ENCODE measurements at places on chromosomes 6 and 20.

DNA sequence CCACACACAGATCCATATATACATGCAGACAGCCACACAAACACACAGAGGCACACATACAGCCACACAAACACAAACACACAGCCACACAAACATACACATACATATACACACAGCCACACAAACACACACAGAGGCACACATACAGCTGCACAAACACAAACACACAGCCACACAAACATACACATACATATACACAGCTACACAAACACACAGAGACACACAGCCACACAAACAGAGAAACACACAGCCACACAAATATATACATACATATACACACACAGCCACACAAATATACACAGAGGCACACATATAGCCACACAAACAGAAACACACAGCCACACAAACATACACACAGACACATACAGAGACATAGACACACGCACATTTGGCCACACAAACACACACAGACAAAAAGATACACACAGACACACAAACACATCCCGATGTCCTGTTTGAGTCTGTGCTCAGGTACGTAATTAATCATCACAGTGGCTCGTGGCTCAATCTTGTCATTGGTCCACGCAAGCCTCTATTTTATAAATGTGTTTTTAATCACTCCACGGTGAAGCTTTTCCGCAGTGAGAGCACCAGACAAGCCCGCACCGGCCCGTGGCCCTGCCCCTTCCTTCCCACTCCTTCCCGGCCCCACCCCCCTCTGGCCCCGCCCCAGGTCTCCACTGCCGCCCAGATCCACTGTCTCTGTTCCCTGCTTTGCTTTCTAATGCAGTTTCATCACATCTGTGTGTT lies 135.3 kb downstream of the CDH4 start:
- no peak for DNase-seq

GRCh38 chr6:88165844-88166492 lies at the start of gene CNR1:
TSS of gene CNR1 (minus strand) at chr6:88166347. CDS start at chr6:88145274, 21,073 bp downstream.
- no peak for DNase-seq

GRCh38 chr6:134607411-134607810 lies 289.5 kb upstream of the SGK1 start:
- no peak for DNase-seq

DNA sequence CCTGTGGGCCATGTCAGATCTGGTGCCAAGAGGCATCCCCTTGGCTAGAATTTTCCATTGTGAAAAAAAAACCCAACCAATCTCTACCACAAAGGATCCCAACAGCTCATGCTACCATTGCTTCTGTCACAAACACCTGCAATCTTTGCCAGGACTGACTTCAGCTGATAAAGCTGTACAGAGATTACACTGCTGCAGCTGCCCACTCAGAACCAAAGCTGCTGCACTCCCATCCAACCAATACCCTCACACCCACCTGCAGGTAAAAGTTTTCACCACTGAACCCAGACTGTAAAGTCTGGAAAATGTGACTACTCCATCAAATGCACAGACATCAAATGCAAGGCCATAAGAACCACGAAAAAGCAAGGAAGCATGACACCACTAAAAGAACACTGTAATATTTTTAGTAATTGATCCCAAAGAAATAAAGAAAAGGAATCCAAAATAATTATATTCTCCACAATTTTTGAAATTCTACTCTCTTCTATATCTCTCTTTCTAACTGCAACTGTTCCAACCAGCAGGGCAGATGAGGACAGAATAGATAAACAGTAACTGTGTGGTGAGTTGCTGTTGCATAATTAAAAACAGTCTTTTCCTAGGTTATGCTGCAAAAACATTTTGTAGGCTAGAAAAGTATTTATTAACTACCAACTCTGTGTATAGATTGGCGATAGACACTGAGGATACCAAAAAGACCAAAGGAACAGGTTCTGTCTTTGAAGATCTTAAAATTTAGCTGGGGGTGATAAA lies 128.0 kb upstream of the MCHR2 start:
- no peak for DNase-seq

DNA sequence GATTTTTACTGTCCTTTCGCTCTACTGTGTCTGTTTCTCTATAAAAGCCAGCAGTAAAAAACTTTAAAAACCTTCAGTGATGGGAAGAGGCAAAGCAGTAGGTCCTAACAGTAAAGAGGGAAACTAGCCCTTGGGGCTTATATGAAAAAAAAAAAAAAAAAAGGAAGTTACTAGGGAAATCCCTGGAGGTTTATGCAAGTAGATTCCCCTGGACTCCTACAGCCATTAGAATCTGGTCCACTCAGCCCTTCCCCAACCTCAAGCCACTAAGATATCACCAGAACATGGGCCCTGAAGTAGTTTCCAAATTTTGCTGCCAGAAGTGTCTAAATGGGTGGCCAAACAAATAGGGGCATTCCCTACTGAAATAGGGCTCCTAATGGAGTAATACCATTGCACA lies 70.5 kb upstream of the HINT3 start:
- DNase-seq: peak; percentile 44

- DNase-seq: no peak
Measured at GRCh38 chr6:82160255-82160990, 87.1 kb downstream of the IBTK start.

DNA sequence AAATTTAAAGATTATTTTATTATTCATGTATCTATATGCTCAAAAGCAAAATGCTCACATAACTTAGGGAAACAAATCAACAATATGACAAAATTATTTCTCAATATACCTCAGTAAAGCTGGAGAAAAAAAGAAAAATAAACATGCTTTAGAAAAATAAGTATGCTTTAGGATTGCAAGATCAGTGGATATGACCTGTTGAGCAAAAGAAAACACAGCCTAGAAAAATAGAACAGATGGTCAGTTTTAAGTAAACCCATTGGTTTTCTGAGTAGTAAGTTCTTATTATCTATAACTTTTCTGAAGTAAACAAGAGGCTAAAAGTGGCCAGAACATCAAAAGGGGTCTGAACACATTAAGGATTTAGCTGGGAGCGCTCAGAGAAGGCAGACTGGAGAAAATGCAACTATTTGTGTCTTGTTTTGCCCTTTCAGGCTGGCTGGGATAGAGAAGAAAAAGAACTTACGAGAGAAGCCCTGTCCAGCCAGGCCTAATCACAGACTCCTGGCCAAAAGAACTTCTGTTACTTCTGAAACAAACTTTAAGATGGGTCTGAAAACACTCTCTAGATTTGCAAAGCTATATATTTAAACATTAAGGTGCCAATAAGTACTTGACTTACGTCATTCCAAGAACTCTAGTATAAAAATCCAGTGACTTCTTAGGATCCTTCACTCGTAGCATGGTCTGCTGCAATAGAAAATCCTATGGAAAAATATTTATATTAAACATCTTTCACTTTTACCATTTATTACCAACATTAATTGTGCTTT lies 16.5 kb downstream of the GLO1 start:
- DNase-seq: no peak

- DNase-seq: no peak
Measured at GRCh38 chr6:149286905-149287304, 30.6 kb upstream of the TAB2 start.

GRCh38 chr20:64068386-64069208 lies 5.6 kb downstream of the TCEA2 start:
- DNase-seq: peak; percentile 35

GRCh38 chr6:13807696-13808095 lies 6.7 kb downstream of the MCUR1 start:
- DNase-seq: no peak

DNA sequence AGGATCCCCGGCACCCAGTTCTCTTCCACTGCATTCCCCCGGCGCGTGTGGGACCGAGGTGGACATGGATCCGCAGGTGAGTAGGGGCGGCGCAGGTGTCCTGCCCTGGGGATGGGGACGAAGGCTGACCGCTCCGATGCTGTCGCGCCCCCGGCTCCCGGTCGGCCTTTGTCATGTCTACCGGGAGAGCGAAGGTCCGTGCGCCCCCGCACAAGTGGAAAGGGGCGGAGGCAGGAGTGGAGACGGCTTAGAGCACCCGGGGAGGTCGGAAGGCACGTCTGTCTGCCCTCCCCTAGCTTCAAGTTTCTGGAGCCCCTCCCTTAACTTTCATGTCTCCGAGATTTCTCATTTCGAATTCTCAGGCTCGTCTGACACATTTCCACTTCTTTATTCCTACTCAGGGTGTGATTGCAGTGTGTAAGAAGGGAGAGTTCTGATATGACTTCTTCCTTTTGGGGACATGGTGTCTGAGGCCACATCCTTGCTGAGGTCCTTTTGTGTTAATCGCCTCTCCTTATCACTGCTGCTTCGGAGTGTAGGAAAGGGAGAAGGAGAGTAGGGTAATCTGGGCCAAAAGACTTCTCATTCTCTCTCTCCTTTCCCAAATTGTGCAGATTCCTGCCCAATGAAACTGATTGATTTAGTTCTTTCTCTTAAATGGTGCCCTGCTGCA lies 435 bp downstream of the KIFC1 start:
- peak; percentile 47 for DNase-seq

Data from NB4 (cell line).